Right renal cortex interstitium (tissue), 3 donors: ENCODE measurements at places on chromosomes 7 and 10.

- no peak for DNase-seq
Measured at GRCh38 chr7:77529279-77529678, 7.8 kb upstream of the PTPN12 start.

DNA sequence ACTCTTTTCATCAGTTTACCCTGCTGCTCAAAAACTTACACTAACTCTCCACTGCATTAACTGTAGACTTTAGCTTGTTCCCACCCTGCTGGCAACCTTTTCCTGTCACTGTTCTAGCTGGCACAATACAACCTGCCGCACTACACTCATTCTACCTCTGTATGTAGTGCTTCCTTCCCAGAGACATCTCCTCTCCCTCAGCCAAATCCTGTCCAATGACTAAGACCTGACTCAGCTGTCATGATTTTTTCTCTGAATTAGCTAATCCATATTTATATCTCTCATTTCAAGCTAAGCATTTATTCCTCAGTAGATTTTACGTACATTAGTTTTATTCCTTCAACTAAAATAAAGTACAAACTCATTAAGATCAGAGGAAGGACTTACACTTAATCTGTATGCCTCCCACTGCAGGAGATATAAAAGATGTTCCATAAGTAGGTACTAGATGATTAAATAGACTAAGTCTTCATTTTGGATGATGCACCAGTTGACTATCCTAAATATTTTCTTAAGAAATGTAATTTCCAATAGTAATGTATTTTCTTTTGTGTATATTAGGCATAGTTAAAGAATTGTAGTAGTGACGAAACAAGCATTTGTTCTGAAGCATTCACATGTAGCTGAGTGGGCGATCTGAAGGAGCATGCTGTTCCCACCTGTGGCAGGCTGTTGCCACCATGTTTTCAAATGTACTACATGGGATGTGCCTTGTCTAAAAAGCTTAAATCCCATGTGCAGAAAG is 189.1 kb downstream of the SKAP2 start:
- no peak for DNase-seq

DNA sequence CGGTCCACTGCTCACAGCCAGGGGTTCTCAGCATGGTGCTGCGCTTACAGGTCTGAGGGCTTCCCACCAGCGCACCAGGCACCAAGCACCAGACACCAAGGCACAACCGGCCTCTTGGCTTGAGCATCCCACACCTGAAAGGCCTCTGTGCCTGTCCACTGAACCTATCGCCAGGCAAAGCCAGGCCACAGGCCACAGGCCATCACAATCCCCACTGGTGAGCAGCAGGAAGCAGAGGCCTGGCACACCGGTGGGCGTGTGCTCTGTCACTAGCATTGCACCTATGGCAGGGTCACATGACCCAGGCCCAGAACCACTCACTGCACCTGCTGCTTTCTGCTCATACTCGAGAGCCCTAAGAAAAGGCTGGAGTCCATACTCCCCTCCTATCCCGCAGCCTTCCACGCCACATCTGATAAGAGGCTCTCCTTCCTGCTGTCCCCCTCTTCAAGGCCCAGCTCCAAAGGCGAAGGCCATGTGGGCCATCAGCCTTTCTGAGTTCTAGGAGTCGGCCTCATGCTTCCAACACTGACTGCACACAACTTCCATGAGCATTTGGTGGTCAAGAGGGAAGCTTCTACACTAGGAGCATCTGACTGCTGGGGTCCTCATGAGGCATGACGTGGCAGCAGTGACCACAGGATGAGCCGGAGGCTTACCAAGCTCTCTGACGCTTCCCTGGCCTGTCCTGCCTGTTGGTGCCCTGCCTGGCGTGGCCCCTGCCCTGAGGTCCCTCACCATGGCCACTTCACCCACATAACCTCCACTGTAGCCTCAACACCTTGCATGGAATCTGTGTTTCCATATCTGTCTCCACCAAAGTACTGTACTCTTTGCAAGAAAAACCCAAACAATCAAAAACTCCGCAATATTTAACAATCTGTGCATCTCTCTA is 166.3 kb downstream of the TNS3 start:
- no peak for DNase-seq

GRCh38 chr7:130063036-130063435 is 7.3 kb upstream of the KLHDC10 start:
- no peak for DNase-seq

- no peak for DNase-seq
Measured at GRCh38 chr7:27116031-27116961, 13.8 kb upstream of the HOXA2 start.

DNA sequence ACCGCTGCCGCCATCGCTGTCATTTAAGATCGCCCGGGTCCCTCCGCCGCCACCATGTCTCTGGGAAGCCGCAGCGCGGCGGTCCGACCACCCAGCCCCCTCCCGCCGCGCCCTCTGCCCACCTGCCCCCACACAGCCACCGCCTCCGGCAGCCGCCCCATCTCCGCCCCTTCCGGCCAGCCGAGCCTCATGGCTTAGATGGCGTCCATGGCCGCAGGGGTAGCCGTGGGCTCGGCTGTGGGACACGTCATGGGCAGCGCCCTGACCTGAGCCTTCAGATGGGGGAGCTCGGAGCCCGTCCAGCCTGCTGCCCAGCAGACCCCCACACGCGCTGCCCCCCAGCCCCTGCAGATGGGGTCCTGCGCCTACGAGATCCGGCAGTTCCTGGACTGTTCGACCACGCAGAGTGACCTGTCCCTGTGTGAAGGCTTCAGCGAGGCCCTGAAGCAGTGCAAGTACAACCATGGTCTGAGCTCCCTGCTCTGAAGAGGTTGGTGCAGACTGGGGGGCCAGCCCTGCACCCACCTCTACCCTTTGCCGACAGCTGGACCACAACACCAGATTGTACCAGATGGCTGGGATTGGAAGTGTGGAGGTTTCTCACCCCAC is 38.0 kb upstream of the TARP start:
- no peak for DNase-seq

DNA sequence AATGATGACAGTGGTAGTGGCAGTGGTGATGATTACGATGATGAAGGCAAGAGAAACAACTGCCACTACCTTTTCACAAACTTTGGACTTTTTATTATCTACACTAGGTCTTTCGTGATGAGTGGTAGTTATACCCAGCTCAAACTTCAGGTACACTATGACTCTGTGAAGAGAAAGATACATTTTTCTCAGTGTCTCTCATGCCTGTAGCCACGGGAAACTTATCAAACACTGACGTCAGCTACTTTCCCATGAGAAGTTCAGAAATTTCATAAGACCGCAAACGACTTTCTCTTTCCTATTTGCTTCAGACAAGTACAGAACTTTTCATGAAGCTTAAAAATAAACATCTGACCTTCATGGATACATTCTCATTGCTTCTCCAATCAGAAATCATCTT is 57.0 kb downstream of the CALD1 start:
- no peak for DNase-seq

DNA sequence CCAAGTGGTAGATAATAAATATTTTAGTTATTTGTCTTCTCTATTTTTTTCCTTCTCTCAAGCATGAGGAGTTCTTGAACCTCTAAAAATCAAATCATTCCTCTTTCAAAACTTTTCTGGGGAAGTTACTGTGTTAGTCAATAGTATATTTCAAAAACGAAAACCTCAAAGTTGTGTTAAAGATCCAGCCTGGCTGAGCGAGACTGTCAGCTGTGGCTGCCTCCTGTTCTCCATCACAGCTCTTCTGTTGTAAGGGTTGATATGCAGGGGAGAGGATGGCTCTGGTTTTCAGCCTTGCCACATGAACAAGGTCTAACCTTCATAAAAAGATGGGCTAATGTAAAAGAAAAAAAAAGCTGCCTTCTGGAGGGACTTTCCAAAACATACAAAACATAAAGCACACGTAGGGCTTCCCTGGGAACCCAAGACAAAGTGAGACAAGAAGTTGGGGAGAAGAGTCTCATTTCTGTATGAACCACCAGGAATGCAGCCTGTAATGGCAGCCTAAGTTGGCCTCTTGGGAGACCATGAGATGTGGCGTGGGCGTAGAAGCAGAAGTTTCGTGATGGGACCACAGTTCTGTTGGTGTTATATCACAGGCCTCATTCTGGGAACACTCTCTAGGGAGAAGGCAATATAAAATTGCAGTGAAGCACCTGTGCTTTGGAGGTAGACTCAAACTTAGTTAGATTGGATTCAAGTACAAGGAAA is 77.9 kb upstream of the FHIP2A start:
- no peak for DNase-seq

DNA sequence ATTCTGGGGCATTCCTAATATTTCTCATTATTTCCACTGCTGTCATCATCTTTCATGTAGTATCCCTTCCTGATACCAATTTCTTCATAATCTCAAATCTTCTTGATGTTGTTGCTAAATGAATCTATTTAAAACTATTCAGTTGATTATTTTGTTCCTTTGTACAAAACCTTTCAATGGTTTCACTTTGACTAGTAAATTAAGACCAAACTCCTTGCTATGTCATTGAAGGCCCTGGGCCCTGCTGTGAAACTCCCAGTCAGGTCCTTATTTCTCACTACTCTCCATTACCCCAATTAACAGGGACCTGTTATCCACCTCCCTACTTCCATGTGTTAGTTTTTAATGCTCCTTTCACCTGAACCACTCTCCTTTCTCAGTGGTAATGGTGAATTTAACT is 97.0 kb downstream of the CTTNBP2 start:
- no peak for DNase-seq
